ENCODE measurements at places on chromosomes 7 and 10.

DNA sequence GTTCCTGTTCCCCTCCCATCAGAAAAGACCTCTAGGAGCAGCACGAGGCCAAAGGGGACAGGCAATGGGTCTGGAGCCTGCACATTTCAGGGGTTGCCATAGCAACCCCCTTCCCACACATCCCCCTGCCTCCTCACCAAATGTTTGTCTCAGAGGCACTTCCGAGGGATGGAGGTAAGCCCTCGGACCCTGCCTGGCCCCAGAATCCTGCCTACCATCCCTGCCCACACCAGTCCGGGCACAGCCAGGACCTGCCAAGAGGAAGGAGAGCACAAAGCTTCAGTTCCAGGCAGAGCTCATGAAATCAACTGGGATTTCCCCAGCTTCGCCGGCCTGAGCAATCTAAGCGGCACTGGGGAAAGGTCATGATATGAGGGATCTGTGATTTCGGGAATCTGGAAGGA, 175.0 kb upstream of the PLXNA4 start:
- DNase-seq, result no peak

- DNase-seq, result no peak
Observed at GRCh38 chr10:131260452-131261211, 50.9 kb downstream of the TCERG1L start.

- no peak for DNase-seq
Observed at GRCh38 chr7:3378390-3379150, 77.5 kb downstream of the SDK1 start.

GRCh38 chr7:135673360-135673706, 11.0 kb downstream of the STMP1 start:
- no peak for DNase-seq

GRCh38 chr7:24434972-24435371, 138.3 kb upstream of the PALS2 start:
- no peak for DNase-seq

GRCh38 chr7:106765727-106766355, 99.2 kb upstream of the PIK3CG start:
- no peak for DNase-seq

GRCh38 chr10:86079088-86079487, 287.5 kb downstream of the GRID1 start:
- no peak for DNase-seq

- DNase-seq, result no peak
Observed at GRCh38 chr7:7425321-7425720, 110.4 kb downstream of the COL28A1 start.

DNA sequence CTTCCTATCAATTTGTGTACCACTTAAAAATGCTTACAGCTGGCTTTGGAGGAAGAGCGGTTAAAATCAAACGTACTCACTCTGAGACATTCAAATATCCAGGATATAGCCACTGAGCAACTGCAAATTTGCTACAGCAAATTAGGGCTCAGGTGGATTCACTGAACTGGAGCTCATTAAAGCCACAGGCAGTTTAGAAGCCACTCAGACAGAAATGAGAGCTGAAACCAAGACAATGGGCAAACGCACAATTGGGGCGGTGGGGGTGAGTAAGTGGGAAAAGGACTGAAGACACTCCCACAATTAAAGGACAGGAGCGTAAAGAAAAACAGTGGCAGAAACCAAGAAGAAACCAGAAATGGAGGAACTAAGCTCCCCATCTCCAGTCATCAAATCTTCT, 20.5 kb downstream of the MPP7 start:
- DNase-seq, result no peak

- no peak for DNase-seq
Observed at GRCh38 chr7:129386506-129386905, 47.7 kb upstream of the STRIP2 start.
